D721Med (cell line): ENCODE measurements at places on chromosomes 16 and 17.

DNA sequence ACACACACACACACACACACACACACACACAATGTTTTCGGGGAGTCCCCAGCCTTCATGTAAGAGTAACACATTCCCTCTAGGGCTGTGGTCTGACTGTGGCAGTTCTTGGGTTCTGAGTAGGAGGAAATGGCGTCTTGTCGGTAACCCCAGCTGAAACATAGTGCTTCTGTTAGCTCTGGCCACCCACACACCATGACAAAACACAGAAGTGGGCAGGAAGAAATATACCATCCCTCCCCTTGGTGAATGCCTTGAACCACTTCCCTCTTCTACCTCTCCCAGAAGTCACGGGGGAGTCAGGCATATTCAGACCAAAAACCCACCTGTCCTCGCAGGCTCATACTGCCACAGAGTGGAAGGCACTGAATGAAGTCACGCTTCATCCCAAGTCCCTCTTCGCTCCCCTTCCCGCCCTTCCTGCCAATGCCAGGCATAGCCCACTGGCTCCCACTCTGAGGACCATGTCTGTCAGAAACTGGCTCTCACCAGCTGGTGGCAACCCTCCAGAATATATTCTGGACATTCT is 11.5 kb downstream of the SLC35B1 start:
- no peak for DNase-seq

DNA sequence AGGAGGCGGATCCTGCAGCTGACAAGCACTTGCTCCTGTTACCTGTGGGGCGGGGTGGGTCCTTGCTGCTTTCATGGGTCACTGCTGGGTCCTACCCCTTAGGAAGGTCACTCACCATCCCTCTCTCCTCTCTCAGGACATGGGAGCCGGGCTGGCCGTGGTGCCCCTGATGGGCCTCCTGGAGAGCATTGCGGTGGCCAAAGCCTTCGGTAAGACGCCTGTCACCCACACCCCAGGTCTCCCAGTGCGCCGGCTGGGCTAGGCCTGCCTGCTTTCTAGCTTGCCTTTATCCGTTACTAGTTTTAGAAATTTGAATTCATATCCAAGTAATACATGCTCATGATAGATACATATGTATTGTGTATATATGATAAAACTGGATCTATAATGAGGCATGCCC is 17.2 kb downstream of the SLC26A11 start:
- DNase-seq, result no peak

DNA sequence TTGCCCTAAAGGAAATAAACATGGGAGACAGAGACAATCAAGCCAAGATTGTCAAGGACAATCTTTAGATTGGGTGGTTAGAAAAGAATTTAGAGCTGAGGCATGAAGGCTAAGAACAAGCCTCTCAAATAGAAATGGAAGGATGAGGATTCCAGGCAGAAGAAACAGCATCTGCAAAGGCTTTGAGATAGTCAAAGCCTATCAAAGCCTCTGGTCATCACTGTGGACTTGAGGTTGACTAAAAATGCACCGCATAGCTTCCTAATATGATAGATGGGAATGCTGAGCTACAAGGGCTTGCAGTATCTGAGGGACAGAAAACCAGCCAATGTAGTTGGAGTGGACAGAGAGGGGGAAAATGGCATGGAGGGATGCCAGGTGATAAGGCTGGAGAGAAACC is 109.8 kb upstream of the FAM20A start:
- no peak for DNase-seq

- no peak for DNase-seq
Observed at GRCh38 chr17:76009969-76010661, 9.5 kb downstream of the CDK3 start.

DNA sequence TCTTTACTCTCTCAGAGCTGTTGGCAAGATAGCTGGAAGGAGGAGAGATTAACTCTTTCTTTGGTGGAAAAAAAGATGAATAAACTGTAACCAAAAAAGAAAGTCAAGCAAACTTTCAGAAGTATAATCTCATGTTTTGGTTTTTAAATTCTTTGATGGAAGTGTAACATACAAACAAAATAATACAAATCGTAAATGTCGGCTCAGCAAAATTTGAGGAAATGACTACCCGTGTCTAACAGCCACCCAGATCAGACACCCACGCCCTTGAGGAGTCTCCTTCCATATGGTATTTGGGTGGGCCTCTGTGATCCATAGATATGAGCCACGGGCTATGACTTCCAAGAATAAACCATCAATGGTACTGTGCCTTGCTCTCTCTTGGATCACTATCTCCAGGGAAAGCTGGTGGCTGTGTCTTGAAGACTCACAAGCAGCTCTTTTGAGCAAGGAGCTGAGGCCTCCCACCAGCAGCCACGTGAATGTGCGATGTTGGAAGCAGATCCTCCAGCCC is 9.6 kb upstream of the CD300C start:
- no peak for DNase-seq

GRCh38 chr17:7714721-7715594 is 2.6 kb upstream of the DNAH2 start:
- DNase-seq, result no peak

DNA sequence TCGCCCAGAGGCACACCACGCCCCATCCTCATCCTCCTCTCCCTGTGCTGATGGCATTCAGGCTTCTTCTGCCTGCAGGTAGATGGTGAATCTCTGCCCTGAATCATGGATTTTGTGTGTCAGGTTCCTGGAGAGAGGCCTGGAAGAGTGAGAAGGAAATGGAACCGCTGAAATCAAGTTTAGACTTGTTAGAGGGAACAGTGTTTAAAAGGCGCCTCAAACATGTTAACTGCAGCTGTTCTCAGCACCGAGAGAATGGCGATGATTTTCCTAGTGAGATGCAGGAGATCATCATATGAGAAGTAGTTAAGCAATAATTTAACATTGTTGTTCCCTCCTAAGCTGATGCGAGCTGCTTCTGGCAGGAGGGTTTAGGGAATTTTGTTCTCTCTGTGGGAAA is 744.4 kb upstream of the EEF2KMT start:
- DNase-seq, result no peak

DNA sequence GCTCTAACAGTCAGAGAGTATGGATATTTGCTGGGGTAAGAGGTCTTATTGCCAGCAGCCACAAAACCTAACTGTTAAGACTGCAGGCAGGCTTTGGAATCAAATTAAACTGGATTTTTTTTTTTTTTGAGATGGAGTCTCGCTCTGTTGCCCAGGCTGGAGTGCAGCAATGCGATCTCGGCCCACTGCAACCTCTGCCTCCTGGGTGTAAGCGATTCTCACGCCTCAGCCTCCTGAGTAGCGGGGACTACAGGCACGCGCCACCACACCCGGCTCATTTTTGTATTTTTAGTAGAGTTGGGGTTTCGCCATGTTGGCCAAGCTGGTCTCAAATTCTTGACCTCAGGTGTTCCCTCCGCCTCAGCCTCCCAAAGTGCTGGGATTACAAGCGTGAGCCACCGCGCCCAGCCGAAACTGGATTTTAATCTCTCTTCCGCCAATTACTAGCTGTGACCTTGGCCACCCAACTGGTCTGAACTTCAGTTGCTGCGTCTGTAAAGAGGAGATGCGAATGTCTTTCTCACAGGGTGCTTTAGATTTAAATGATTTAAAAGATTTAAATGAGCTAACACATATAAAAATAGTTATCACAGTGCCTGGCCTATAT is 842 bp downstream of the MRPL10 start:
- DNase-seq, result no peak

- DNase-seq, result no peak
Observed at GRCh38 chr17:80311216-80311827, 50.7 kb downstream of the RNF213 start.

DNA sequence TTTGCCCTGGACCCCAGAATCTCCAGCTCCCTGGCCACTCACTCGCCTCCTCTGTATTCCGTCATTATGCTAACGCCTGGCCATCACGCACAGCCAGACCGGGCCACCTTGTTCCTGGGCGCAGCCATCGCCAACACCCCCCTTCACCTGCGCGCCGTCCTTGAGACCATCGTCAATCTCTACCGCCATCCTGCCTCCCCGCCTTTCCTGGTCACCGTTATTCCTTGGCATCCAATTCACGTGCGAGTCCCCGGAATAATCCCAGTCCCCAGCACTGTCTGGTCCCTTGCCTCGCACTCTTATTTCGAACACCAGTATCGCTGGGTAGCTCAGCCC is 541 bp downstream of the VKORC1 start:
- DNase-seq, result no peak

DNA sequence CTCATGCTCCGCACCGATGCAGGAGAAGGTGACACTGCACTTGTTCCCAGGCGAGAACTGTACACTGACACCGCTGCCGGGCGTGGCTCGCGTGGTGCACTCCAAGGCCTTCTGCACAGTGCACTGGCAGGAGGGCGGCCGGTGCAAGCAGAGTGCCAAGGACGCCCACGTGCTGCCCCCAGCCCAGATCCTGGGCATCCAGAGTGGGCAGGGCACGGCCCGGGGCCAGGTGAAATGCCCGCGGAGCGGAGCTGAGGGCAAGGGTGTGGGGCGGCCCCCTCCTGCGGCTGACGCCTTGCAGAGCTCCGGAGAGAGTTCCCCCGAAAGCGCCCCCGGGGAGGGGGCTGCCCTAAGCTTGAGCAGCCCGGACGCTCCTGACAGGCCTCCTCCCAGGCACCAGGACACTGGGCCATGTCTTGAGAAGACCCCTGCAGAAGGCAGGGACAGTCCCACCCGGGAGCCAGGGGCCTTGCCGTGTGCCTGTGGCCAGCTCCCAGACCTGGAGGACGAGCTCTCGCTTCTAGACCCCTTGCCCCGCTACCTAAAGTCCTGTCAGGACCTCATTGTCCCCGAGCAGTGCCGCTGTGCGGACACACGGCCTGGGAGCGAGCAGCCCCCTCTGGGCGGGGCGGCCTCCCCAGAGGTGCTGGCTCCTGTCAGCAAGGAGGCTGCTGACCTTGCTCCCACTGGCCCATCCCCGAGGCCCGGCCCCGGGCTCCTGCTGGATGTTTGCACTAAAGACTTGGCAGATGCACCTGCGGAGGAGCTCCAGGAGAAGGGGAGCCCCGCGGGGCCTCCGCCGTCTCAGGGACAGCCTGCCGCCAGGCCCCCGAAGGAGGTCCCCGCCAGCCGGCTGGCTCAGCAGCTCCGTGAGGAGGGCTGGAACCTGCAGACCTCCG is 21.9 kb upstream of the JPT2 start:
- no peak for DNase-seq

- no peak for DNase-seq
Observed at GRCh38 chr16:73126525-73126853, 78.6 kb upstream of the ZFHX3 start.

GRCh38 chr17:20955427-20956323 is 87.1 kb downstream of the USP22 start:
- DNase-seq, result no peak

GRCh38 chr17:2609091-2609490 is 15.6 kb downstream of the PAFAH1B1 start:
- DNase-seq, result no peak

- no peak for DNase-seq
Observed at GRCh38 chr16:11423315-11424117, 78.3 kb downstream of the RMI2 start.

- DNase-seq, result no peak
Observed at GRCh38 chr17:57438066-57438731, 181.9 kb downstream of the MSI2 start.

GRCh38 chr16:31063495-31063842 is 10.6 kb downstream of the ZNF668 start:
- no peak for DNase-seq

GRCh38 chr17:58492238-58493121 is 4.3 kb upstream of the HSF5 start:
- no peak for DNase-seq
